Inflammatory macrophage treated with lipopolysaccharide for 1 hour (primary cell): ENCODE measurements at places on chromosomes 6 and 20.

- no peak for DNase-seq
These were observed 331.5 kb downstream of the SAMD5 start for GRCh38 chr6:147839708-147840610.

GRCh38 chr6:9499709-9500108 lies 915.2 kb downstream of the TFAP2A start:
- no peak for DNase-seq

GRCh38 chr6:20202324-20202658 lies 10.0 kb downstream of the MBOAT1 start:
- no peak for DNase-seq

GRCh38 chr6:38776515-38776914 lies 61.4 kb downstream of the DNAH8 start:
- DNase-seq: no peak

DNA sequence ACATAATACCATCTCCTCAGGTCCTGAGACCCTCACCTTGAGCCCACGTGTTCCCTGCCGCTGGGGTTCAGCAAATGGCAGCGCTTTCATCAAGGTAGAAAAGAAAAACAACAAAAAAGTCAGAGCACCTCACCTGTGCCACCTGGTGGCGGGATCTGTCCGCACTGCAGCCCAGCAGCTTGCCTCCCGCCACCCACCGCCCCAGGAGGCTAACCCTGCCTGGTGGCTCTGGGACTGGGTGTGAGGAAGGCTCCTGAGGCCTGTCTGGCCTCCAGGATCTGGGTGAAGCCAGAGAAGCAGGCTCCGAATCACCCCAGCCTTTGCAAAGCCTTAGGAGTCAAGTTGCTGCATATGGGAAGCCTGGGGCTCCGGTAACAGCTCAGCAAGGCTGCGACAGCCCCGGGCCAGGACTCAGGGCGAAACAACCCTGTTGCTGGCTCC lies 270.8 kb downstream of the BMP7 start:
- DNase-seq: no peak
